ENCODE measurements at places on chromosomes 7 and 10.

- no peak for DNase-seq
These were observed 294.5 kb downstream of the AUTS2 start for GRCh38 chr7:69892790-69893189.

DNA sequence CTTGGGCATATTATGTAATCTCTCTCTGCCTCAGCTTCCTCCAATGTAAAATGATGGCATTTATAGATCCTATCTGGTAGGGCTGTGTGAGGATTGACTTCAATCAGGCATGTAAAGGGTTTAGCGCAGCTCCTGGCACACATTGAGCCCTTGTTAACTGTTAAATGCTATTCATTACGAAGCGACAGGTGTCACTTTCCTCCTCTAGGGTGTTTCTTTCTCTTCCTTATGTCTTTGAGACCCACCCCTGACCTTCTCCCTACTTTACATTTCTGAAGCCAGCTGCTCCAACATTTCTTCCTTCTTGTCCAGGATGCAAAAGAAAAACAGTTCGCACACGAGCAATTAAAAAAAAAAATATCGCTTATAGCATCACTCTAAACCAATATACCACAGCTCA, 5.7 kb upstream of the R3HCC1L start:
- DNase-seq, result no peak

- DNase-seq, result no peak
These were observed 168.2 kb downstream of the TNS3 start for GRCh38 chr7:47413526-47414341.

DNA sequence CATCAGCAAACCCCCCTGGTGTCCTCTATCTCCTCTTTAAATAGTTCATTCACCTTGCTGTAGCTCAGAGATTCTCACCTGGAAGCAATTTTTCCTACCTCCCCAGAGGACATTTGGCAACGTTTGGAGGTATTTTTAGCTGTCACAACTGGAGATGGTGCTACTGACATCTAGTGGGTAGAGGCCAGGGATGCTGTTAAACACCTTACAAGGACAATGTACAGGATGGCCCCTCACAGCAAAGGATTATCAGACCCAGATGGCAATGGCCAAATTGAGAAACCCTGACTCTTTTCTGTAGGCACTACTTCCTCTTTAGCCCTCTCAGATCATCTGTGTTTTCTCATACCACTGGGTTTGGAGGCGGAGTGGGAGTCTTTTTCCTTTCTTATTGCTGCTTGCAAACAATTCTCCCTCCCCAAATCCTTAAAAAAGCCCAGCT, 13.2 kb upstream of the TRA2A start:
- peak; percentile 64 for DNase-seq

GRCh38 chr7:129780257-129780973, 168.9 kb downstream of the NRF1 start:
- peak; percentile 69 for DNase-seq

DNA sequence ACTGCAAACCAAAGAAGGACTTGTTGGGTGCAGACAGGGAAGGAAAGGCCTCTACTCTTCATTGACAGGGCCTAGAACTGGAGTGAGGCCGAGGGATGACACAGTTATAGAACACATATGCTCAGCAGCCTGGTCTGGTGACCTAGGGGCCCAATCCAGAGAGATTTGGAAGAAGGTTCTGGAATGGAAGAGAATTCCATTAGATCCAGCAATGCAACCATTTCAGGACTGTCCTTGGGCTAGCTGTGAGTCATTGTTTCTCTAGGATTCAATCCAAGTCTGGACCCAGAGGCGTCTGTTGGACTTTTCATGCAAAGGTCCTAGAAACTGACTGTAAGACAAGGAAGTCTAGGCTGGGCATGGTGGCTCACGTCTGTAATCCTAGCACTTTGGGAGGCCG, 59.2 kb downstream of the WIPF3 start:
- peak; percentile 63 for DNase-seq

- DNase-seq, result peak; percentile 59
These were observed 3.3 kb downstream of the MAP3K8 start for GRCh38 chr10:30437031-30437841.

- no peak for DNase-seq
These were observed 249.4 kb downstream of the COBL start for GRCh38 chr7:51067258-51067657.

DNA sequence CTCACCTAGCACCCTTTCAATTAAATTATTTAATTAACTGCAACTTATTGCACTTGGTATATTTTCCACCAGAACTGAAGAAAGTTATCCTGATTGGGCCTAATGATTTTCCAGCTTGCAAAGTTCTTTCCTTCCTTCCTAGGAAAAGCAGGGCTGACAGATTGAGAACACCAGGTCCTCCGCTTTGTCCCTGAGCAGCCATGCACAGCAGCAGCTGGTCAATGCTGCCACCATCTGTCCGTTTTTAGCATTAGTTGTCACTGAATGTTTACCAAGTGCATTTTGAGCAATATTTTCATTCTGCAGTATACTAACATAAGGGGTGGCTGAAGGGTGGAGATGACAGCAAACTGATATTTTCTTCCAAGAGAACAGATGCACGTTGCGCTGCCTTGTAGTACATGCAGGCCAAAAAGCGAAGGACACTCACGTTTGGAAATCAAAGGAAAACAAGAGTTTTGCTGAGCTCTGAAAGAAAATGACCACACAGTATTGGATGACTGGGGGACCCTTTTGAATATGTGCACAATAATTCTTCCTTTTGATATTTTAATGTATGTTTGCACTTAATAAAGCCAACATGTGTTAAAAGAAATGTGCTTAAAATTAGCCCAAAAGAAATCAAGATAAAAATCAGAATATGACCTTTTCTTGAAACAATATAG, 248.8 kb upstream of the PTN start:
- DNase-seq, result peak; percentile 76

DNA sequence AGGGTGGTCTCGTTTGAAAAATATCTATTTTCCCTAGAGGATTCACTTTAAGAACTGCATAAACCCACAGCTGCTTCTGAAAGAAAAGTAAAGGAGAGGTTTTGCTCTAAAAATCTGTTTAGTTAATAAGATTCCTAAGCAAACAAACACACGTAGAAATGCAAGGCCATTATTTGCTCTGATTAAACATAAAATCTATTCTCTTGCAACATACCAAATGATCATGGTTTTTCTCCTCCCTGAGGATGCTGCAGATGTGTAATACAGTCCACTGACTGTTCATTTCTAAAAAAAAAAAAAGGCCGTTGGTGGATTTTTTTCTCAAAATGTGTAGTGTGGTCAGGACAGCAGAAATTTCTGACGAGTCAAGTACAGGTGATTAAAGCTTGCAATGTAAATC, 98.6 kb downstream of the BUB3 start:
- DNase-seq, result no peak

DNA sequence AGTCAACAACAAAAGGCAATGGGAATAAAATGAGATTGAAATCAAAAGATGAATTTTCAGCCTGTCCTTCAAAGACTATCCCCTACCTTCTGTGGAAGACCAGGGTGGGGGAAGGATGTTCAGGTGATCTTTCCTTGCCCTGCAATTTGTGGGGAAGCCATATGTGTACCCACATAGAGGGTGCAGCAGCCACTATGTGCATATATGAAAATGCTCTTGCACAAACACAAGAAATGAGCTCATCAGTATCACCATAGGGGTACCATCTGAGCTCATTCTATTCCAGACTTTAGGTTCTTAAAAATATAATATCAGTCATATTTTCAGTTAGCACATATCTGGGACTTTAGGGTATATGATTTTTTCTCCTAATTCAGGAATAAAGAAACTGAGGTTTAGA, 17.7 kb downstream of the GIMAP5 start:
- DNase-seq, result no peak

GRCh38 chr7:3146571-3147226, 103.0 kb upstream of the CARD11 start:
- DNase-seq, result peak; percentile 30

DNA sequence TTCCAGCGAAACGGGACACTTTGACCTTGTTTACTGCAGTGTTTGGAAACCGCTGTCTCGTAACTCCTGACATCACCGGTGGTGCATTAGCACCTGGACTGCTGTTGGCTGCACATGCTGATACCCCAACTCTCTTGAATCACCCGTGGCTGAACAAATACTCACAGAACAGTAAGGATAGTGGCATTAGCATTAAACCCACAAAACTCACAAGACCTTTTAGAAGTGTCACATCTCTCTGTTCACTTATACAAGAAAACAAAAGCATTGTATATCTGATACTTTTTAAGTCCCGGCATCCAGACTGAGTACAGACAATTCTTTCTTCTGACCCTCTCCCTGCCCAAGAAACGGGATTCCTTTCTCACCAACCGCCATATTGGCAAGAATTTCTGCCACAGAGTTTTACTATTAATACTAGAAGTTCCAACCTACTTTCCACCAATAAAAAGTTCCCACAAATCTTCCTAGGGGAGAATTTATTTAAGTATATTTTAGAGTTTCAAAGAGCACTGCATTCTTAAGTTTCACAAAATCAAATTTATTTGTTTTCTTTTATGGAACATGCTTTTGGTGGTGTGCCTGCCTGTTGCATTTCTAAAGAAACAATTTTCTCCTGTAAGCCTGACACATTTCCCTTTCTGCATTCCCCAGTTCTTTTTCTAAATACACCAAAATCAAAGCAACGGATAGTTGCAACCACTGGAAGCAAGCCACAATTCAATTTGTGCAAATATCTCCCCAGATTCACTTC, 208.4 kb upstream of the KLF14 start:
- peak; percentile 68 for DNase-seq

DNA sequence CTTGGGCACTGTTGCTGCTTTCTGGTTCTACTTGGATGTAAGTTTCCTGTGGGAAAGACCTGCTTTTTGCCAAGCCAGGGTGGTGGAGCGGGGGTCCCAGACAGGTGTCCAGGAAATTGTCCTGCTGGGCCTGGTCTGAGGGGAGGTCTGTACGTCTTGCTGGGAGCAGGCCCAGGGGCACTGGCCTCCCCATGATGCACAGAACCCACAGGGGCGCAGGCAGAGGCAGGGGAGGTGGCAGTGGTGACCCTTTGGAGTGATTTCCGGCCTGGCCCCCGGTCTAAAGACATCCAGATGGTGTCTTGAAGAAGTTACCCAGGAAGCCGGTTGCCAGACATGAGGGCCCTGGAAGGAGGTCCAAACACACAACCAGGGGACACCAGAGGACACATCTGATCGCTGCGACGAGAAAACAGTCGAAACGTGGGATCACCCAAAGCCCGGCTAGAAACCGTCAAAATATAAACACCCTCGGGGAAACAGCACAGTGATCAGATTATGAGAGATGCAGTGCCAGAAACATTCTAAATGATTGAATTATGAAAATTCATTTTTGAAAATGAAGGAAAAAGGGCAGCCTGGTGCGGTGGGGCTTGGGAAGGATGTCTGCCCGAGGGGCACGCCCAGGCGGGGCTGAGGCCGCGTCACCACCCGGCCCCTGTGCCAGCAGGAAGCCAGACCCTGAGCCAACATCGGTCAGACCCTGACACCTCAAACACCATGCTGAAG, 59.6 kb downstream of the TMEM270 start:
- no peak for DNase-seq

DNA sequence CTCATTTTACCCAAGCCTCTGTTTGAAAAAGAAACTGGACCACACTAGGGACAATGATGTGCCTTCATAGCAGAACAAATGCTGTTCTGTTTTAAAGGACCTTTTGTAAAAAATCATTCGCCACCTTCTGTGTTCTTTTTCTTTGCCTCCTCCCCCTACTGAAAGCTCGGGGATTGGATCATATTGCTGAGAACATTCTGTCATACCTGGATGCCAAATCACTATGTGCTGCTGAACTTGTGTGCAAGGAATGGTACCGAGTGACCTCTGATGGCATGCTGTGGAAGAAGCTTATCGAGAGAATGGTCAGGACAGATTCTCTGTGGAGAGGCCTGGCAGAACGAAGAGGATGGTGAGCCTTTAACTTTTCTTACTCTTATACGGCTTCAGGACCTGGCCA, 62.2 kb downstream of the POLL start:
- DNase-seq, result no peak

- no peak for DNase-seq
These were observed 112.5 kb upstream of the TCERG1L start for GRCh38 chr10:131424053-131424452.

DNA sequence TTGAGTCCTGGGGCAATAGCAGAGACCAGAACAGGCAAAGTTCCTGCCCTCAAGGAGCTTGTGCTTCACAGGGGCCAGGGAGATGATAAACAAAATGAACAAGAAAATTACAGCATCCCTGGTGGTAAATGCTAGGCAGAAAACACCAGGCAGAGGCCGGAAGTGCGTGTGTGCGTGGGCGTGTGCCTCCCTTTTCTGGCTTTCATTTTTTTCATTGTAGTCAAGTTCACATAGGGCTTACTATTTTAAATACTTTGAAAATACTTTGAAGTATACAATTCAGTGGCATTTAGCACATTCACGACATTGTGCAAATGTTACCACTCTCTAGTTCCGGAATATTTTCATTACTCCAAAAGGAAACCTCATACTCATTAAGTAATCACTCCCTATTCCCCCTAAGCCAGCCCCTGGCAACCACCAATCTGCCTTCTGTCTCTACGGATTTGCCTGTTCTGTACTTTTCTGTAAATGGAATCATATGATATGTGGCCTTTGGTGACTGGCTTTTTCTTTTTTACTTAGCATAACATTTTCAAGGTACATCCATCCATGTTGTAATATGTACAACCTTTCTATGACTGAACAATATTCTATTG, 88.1 kb upstream of the PDCD4 start:
- peak; percentile 10 for DNase-seq

- no peak for DNase-seq
These were observed 151.9 kb downstream of the ZMYND11 start for GRCh38 chr10:287026-287709.

GRCh38 chr7:101218236-101219125, 516 bp downstream of the ZNHIT1 start:
- DNase-seq, result peak; percentile 30

GRCh38 chr7:112383671-112384417, 66.4 kb upstream of the IFRD1 start:
- DNase-seq, result peak; percentile 18

DNA sequence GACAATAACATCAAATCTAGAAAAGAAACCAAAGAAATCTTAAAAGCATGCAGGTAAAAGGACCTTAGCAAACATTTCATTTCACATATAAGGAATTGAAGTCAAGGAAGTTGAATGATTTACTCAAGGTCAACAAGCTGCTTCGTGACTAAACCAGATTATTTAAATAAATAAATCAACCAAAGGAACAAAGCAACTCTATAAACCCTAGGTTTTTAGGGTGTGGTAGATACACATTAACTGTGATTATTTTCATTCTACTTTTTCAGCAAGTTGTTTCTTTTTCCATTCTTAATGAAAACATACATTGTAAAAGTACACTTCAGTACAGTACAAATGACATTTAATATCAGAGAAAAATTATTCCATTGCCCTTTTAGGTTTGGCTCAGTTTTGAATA, 382.0 kb upstream of the STEAP1 start:
- DNase-seq, result no peak
